ENCODE measurements at places on chromosomes 2 and 18.
A peak's percentile ranks its signal among the peaks of the same experiment; 100 is the strongest.

- DNase-seq = no peak
Observed at GRCh38 chr2:204110338-204110741, 173.8 kb downstream of the ICOS start.

DNA sequence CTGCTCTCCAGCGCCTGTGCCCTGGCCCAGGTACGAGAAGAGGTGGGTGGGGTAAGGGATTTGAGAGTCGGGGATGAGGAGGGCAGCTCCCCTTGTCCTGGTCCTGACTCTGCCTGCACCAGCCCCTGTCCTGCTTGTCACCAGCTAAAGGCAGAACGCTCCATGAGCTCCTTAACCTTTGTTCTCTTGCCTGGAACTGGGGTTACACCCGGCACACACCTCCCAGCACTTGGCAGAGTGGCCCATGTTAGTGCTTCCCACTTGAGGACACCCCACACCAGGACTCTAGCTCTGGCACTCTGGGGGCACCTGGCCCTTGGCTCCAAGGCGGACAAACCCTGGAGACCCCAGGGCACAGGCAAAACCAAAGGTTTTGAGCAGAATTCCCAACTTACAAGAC is 19.2 kb downstream of the ANO7 start:
- no peak for DNase-seq

DNA sequence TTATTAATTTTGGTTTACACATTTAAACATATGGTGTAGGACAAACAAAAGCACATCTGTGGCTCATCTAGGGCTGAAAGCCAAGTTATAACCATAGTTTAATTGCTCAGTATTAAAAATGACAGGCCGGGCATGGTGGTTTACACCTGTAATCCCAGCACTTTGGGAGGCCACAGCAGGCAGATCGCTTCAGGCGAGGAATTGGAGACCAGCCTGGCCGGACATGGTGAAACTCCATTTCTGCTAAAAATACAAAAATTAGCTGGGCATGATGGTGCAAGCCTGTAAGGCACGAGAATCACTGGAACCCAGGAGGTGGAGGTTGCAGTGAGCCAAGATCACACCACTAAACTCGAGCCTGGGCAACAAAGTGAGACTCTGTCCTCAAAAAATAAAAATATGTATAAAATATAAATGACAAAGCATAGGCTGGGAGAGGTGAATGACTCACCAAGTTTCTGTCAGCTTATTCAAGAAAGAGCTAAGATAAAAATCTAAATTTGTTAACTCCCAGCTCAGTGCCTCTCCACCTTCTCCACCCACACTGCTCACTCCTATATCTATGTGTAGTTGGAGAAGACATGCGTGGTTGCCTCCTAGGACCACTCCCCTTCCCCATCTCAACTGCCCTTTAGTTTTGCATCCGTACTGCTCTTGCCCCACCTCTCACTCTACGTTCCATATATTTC is 79.2 kb upstream of the PID1 start:
- no peak for DNase-seq

GRCh38 chr2:16613539-16614011 is 52.1 kb downstream of the CYRIA start:
- DNase-seq = peak; percentile 66

GRCh38 chr2:168971261-168971660 is 59.9 kb downstream of the ABCB11 start:
- no peak for DNase-seq

DNA sequence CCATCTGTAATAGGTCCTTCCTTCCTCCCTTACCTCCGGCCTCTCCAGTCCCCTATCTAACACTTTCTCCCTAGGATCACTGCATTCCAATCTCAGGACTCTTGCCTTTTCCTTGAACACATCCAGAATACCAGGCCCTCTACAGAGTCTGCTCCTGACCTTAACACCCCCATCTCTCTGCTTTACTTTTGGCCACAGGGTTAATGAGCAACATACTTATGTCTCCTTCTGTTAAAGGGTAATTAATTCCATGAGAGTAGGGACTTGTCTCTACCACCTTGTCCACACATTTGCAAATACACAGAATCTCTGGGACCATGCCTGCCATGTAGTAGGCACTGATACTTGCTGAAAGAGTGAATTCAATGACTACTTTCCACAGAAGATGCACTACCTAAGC is 94.9 kb downstream of the COBLL1 start:
- DNase-seq = no peak

DNA sequence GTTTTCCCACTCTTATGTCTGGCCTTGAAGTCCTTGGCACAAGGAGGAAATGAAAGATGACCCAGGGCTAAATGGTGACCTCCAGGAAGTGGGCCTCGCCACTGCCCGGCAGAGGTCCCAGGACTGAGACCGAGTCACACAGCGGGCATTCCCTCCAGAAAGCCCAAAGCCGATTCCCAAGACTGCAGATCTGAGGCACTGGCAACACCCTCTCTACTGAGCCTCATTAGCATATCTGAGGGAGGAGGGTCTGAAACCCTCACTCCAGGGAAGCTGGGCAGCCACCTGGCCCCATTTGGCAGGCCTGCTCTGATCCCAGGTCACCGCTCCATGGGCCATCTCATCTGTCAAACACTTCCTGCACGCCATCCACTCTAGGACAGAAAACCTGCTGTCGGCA is 29.1 kb downstream of the FAM178B start:
- DNase-seq = no peak

GRCh38 chr2:169806586-169806985 is 7.9 kb downstream of the SSB start:
- DNase-seq = no peak

- no peak for DNase-seq
Observed at GRCh38 chr2:229408356-229408755, 137.3 kb upstream of the PID1 start.

Measured in SK-N-SH (cell line).